NCI-H1417 treated with DMSO at 0.1 percent for 48 hours (cell line): ENCODE measurements at places on chromosomes 6 and 20.

DNA sequence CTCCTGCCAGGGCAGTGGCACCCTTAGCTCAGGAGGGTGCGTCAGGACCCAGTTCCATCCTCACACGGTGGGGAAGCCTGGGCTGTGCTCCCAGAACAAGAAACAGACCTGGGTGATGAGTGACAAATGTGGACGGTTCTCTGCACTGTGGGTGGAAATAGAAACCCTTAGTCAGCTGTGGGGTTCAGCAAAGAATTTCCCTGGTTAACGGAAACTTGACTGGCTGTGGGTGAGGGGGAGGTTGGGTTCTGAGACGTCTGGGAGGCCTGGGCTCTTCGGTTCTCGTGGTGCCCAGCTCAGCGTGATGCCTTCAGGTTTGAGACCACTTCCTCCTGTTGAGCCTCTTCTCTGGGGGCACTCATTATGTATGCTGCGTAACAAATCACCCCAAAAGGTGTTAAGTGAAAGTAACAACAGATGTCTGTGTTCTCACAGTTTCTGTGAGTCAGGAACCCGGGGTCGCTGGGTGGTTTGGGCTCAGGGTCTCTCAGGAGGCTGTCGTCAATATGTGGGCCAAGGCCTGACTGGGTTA, 53.1 kb upstream of the FAM83D start:
- DNase-seq: no peak

DNA sequence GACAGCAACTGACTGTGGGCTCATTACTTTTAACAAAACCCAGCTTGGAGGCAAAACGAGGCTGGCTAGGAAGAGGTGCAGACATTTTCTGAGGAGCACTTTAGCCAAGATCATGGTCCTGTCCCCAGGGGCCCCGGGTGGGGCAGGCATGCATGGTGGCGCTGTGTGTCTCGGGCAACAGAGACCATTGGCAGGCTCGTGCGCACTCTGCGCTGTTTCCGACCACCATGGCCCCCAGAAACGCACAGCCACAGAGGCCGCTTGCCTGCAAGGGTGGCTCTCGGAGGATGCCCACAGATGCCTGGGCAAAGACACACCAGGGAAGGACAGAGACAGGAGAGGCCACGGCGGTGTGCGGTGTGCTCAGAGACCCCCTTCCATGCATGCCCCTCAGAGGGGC, 6.7 kb downstream of the BHLHE23 start:
- no peak for DNase-seq

- DNase-seq: no peak
These were observed 915.0 kb downstream of the KIF16B start for GRCh38 chr20:15658295-15658694.

GRCh38 chr20:61927193-61927825, 138.4 kb downstream of the TAF4 start:
- DNase-seq: no peak

DNA sequence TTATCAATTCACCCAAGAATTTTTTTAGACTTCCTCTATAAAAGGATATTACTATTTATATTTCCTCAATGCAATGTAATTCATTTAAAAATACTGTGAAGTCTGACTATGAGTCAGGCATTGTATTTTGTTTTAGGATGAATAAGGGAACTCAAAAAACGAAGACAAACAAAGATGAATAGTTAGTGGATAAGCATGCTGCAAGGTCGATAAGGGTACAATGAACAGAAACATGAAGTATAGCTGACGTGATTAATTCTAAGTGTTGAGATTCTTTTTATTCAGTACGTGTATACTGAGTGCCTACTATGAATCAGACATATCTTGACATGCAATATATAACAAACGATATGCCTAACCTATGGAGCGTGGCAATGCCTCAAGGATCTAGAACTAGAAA, 105.4 kb downstream of the PDE10A start:
- no peak for DNase-seq

DNA sequence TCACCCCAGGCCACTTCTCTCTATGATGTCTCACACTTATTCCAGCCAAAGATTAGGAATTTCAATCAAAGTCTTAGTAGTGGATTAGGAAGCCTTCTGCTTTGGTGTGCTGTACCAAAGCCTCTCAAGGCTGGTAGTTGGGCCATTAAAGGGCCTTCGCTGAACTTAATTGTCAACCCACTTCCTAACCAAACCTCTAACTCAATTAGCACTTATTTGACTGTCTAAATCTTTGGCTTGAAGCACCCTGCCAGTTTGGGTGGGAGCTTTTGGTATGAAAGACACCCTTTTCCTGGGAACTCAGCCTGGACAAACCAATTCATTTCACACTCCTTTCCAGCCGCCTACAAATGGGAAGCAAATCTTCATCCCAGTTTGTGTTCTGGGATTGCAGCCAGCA, 81.5 kb downstream of the BMP2 start:
- no peak for DNase-seq

DNA sequence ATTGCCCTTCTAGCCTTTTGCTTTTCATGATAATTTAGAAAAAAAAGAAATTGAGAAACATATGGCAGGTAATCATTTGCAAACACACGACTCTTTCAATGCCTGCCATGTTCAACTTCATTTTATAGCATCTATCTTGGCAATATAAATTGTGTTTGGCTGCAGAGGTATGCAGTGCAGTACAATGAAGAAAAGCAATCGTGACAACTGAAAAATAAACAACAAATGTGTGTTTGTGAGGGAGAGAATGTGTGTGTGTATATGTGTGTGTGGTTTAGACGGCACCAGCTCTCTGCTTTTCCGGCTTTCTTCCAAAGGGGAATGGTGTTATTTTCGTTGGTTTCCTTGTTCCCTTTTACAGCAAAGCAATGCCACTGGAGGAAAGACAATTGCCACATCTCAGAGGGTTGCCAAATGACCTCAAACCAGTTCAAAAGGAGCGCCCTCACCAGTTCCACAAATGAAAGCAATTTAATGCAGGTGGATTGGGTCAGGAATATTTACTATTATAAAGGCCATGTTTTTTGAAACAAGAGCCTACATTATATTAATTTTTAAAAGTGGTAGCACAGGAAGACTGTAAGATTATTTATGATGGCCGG, 587.2 kb downstream of the PRKN start:
- DNase-seq: no peak

DNA sequence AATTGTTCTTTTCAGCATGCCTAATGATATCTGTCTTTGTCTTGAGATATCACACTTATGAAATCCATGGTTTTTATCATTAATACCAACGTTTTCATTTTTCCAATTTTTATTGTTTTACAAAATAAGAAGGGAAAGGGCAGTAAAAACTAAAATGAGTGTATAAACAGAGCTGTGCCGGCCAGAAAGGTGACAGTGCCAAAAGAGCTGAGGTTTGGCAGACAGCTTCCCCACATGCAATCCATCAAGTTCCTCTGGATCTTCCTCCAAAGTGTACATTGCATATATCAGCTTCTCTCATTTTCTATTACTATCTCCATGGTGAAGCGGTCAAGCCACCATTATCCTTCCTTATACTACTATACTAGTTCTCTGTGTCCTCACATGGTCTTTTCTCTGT, 10.1 kb upstream of the TMEM244 start:
- DNase-seq: no peak

- DNase-seq: peak; percentile 14
These were observed 476.9 kb downstream of the KHDRBS2 start for GRCh38 chr6:61809004-61809595.

- DNase-seq: no peak
These were observed 496 bp downstream of the GRM4 start for GRCh38 chr6:34145161-34146020.

GRCh38 chr6:166588691-166589336, 2.3 kb upstream of the RAMACL start:
- DNase-seq: no peak

DNA sequence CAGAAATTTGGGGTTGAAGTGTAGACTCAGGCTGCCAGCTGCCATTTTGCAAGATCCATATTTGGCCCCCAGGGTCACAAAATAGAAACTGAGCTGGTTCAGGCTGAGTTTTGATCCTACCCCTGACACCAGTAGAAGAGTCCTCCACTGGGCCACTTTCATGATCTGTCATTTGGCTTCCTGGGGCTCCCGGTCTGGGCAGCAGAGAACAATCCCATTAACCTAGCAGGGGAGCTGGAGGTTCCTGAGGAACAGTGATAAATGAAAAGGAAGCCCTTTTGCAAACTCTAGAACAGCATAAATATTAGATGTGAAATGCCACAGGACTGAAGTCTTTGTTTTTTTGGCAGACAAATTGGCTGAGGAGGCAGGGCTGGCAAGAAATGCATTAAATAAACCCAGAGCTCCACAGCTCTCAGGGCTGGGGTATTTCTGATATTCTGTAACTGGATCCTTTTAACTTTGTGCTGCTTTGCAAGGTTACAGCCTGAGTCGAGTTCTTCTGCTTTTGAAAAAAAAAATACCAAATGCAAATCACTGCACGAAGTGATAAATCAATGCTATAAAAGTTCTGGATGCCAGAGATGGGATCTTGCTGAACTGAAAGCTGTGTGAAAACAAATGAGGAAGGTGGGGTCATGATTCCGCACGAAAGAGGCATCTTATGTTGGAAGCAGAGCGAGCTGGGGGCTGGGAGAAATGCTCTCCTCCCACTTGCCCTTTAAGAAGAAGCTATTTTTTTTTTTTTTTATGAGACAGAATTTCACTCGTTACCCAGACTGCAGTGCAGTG, 64.4 kb downstream of the SULF2 start:
- no peak for DNase-seq

DNA sequence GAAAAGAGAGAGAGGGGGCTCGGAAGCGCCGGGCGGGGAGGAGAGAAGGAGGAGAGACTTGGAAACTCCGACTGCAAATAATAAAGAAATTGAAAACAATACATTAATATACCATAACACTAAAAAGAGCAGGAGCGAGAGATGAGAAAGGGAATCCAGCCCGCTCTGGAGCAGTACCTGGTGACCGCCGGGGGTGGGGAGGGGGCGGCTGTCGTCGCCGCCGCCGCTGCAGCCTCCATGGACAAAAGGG, 338 bp downstream of the E2F3 start:
- no peak for DNase-seq

DNA sequence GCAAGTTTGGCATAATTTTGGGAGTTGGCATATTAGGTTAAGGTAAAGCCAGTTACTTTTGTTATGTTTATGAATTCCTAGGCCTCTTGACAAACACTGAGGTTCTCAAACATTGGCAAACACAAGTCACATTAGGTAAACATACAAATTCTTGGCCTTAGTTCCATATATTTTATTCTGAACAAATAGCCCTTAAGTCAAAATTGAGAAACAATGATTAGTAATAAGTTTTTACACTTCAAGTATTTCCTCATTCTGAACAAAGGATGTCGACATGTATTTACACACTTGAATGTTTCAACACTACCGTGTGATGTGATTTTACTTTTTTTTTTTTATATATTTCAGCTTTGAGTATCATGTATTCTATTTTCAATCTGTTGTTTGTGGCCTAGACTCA, 3.8 kb upstream of the ECHDC1 start:
- no peak for DNase-seq

- DNase-seq: no peak
These were observed 216.1 kb downstream of the QKI start for GRCh38 chr6:163630572-163630971.

DNA sequence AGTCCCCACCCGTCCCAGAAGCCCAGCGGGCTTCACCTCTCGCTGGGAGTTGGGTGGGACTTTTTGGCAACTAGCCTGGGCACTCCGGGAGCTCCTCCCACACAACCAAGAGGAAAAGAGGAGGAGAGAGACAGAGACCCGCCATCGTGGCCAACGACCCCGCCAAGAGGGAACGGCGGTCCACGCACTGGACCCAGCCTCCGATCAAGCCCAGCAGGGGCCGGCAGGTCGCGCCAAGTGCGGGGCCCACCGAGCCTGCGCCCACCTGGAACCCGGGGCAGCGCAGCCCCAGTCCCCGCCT, 3.0 kb upstream of the TMEM14C start:
- DNase-seq: no peak

GRCh38 chr6:74087899-74088298, 391.9 kb downstream of the CD109 start:
- no peak for DNase-seq

- no peak for DNase-seq
These were observed 28.5 kb downstream of the C6orf15 start for GRCh38 chr6:31083742-31084354.

DNA sequence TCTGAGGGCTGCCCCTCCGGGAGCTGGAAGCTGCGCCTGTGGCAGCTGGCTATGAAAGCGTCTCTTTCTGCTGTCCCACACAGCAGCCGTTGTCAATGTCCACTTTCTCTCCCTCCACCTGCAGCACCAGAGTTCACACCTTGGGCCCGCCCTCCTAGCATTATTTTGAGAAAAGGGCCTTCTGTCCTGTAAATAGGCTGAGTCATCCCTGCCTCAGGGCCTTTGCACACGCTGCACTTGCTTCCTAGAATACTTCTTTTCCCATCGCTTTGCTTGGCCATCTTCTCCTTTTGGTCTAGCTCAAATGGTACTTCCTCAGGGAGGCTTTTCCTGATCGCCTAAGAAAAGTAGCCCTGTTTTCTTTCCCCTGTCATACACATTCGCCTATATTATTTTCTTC, 69.3 kb upstream of the ZNFX1 start:
- DNase-seq: no peak

DNA sequence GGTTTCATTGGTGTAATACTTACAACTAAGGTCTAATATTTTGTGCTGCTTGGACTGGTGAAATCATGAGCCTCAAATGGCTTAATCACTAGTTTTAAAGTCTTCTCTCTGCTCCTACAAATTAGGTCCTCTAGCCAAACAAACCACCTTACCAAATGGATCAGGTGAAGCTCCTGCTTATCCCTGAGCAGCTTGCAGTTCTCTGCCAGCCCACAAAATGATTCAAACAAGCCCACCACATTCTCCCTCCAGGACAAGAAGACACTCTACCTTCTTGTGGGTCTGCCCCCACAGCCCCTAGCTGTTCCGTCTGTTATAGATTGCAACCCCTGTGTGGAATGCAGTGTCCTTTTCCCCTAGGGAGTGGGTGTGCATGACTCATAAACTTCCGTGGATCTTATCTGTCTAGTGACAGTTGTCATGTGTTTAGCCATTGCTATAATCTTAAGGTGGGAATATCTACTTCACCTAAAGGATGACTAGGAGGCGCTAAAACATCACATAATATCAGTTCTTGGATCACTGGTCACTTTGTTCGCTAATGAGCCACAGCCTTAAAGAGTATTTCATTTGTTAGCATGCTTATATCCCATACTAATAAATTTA, 940.5 kb upstream of the MANEA start:
- DNase-seq: no peak

DNA sequence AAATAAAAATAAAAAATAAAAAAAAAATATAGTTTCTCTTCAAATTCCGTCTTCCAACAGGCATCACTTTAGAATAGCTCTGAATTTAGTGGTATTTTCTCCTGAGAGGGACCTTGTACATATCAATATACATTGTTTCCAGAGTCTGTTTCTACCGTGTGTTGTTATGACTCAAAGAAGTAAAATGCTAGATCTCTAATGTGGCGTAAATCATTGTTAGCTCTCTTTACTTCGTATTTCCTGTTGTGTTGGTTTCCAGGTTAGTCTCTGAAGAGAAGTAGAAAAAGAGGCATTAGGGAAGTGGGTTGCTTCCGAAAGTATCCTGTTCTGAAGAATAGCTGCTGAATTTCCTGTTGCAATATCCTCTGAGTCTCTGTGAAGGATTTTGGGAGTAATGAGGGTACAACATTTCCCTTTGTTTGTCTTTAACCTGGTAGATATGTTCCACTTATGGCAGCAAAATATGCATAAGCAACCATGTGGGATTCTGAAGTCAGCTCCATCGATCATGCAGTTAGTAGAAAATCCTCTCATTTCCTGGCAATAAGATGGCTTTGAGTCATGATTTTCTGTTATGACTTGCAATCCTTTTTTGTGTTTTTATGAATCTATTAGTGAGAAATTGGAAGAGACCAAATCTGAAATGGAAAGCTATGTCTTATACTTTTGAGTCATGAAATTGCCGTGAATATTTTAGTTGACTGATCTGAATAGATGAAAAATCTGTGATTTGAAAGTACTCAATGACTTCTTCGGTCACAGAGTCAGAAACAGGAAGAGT, 42.0 kb upstream of the MCHR2 start:
- no peak for DNase-seq
